ENCODE measurements at places on chromosomes 4 and X.

GRCh38 chrX:2492531-2493218 lies 8.1 kb downstream of the DHRSX start:
- DNase-seq: no peak

- DNase-seq: no peak
These were observed 32.3 kb downstream of the VEGFC start for GRCh38 chr4:176760471-176760870.

GRCh38 chrX:104189837-104190236 lies 23.6 kb downstream of the FAM199X start:
- no peak for DNase-seq

GRCh38 chr4:89056953-89057398 lies at the start of gene FAM13A:
FAM13A (minus strand) TSS chr4:89057185; CDS start chr4:89056964, 221 bp downstream.
- DNase-seq: peak; percentile 88

All from coronary artery (tissue), 2 donors.